ENCODE measurements at places on chromosomes 1 and 21.

- ATAC-seq = no peak
- peaks cover 68% of the 10 kb centered on the region for H3K4me1 ChIP-seq
- H3K27me3 ChIP-seq = no peaks in the 10 kb centered on the region
- peak overlapping the region; percentile 96 for H3K4me3 ChIP-seq
Observed at GRCh38 chr1:116375887-116376728, 3.1 kb downstream of the ATP1A1 start.

- H3K4me1 ChIP-seq = peaks cover 6% of the 10 kb centered on the region
- no peak overlapping the region for H3K4me3 ChIP-seq
- no peak overlapping the region for H3K27ac ChIP-seq
- no peak for ATAC-seq
Observed at GRCh38 chr1:22491995-22492715, 40.5 kb downstream of the ZBTB40 start.

DNA sequence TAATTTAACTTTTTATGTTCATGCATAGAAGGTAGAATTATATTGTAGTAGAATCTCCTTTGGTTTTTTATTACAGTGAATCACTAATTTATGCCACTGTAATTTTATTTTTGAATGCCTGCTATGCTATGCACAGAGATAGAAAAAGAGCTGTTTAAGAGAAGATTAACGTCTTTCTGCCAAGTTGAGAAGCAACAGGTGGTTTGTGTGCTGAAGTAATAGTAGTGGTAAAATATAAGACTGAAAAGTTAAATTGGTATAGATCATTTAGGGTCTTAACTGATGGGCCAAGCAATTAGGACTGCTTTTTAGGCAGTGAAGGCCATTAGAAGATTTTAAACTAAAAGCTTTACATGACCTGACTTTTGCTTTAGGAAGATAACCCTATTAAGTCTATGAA is 115.1 kb downstream of the SYT14 start:
- no peak overlapping the region for H3K4me3 ChIP-seq
- no peak overlapping the region for H3K27ac ChIP-seq
- no peak for ATAC-seq

GRCh38 chr1:10025354-10025753 is 7.4 kb upstream of the UBE4B start:
- no peaks in the 10 kb centered on the region for H3K36me3 ChIP-seq
- H3K27ac ChIP-seq = no peak overlapping the region
- ATAC-seq = no peak
- H3K4me1 ChIP-seq = no peaks in the 10 kb centered on the region
- no peak overlapping the region for H3K4me3 ChIP-seq

DNA sequence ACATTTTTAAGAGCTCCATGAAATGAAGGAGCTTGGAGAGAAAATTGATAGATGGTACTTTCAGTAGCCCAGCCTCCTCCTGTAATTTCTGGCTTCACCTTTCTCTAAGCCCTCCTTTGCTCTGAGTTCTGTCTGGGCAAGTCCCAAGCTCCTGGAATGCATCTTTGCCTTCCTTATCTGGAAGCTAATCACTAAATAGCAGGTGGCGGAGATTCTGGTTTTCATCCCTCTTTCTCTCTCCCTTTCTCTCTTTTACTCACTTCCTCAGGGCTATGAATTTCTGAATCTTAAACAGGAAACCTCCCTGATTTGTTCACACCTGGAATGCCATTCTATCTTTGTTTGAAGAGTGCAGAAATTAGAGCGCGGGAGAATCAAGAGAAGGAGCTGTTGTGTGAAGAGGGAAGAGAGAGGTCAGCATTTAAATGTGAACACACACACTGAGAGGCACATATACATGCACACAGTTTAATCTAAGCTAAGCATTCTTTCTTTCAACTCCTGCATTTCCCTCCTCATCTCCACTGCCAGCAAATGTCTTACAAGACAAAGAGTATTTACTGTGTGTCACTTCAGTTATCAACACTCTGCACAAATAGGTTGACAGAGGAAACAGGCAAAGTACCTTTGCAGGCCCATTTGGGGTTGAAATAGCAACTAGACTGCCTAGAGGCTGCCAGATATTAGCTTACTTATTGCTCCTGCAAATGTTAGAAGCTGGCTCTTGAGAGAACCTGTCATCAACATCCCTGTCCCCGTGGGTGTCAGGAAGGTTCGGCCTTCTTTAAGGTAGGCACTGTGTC is 199.4 kb upstream of the CAMK1G start:
- ATAC-seq = no peak
- peaks cover 10% of the 10 kb centered on the region for H3K27me3 ChIP-seq
- H3K27ac ChIP-seq = no peak overlapping the region
- H3K4me1 ChIP-seq = no peaks in the 10 kb centered on the region

Data from stimulated activated memory B cell treated with anti-CD40 and anti-IgM and Interleukin-4, amounts not matched to agents 10 μg/mL and 1 μg/mL and 100 μg/mL, for 72 hours (primary cell).